ENCODE measurements at places on chromosomes 4 and X. TPM values are rescaled to one million over a fixed set of nuclear protein-coding genes. Genes with fewer than 3 reads are reported as not detected.

The BTC gene
- total RNA-seq: 0.29 TPM

The TMEM31 gene
- not detected for total RNA-seq

The MND1 gene
- total RNA-seq: 2.7 TPM

DNA sequence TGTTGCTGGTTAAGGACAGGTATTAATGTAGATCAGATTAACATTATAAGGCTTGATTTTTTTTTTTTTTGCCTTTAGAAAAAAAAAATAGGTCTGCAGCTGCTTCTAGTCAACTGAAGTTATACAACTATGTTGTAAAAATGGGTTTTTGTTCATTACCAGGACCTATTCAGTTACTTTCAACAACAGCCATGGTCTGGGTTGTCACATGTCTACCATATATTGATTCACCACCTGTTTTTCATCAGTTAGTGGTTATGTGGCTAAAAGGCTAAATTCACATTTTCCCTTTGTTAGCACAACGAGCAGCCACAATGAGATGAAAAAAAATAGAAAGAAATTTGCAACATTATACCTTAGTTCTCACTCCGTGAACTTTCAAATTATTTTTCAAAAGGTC is 45.5 kb downstream of the GLRB start:
- no peak for DNase-seq
- no peaks in the 10 kb centered on the region for H3K27me3 ChIP-seq

GRCh38 chrX:136899221-136899620 is 18.7 kb upstream of the RBMX start:
- DNase-seq: no peak
- H3K27ac ChIP-seq: no peak overlapping the region
- no peaks in the 10 kb centered on the region for H3K27me3 ChIP-seq
- H3K4me1 ChIP-seq: no peaks in the 10 kb centered on the region
- H3K4me3 ChIP-seq: no peak overlapping the region
- H3K36me3 ChIP-seq: no peaks in the 10 kb centered on the region

GRCh38 chr4:125140966-125141495 is 173.7 kb upstream of the FAT4 start:
- H3K27me3 ChIP-seq: no peaks in the 10 kb centered on the region
- no peak overlapping the region for H3K27ac ChIP-seq
- no peaks in the 10 kb centered on the region for H3K4me1 ChIP-seq
- H3K36me3 ChIP-seq: no peaks in the 10 kb centered on the region

DNA sequence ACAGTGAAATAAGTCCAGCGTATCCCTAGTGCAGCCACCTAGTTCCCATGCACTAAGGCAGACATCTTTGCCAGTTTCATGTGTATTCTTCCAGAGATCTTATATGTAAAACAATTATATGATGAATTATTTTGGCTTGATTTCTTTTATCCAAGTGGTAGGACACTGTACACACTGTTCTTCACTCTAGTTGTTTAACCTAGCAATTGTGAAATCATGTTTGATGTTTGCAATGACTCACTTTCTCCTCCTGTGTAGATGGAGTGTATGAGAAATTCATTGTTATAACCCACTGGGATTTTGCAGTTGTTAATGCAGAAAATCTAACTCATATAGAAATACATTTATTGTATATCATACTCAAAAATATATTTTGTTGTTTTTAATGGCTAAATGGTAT is 17.5 kb upstream of the TBC1D1 start:
- no peaks in the 10 kb centered on the region for H3K36me3 ChIP-seq
- H3K4me1 ChIP-seq: peaks cover 21% of the 10 kb centered on the region
- H3K4me3 ChIP-seq: no peak overlapping the region
- H3K27me3 ChIP-seq: no peaks in the 10 kb centered on the region
- DNase-seq: peak; percentile 82
- H3K27ac ChIP-seq: no peak overlapping the region

The WDR17 gene
- 0.36 TPM for total RNA-seq

- H3K27me3 ChIP-seq: no peaks in the 10 kb centered on the region
- H3K36me3 ChIP-seq: no peaks in the 10 kb centered on the region
- H3K4me1 ChIP-seq: peaks cover 15% of the 10 kb centered on the region
- H3K27ac ChIP-seq: peak overlapping the region; percentile 40
Measured at GRCh38 chr4:86508436-86508835, 85.7 kb upstream of the PTPN13 start.

DNA sequence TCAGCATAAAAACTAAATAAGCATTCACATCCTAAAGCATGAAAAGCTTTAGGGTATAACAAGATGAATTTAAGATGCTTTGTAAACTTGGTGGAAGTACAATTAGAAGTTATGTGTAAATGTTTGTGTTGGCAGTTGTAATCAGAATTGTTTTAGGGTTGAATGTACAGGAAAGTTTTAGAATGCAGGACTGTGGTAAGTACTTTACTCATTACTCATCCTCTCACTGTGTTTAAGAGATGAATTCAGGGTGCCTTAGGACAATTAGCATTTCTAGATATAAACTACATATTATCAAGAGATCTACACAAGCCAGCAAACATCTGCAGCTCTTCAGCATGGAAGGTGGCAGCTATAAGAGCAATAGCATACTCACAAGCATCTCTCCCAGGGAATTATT is 77.5 kb upstream of the ELOVL6 start:
- peaks cover 16% of the 10 kb centered on the region for H3K4me1 ChIP-seq
- peak; percentile 63 for DNase-seq
- H3K27ac ChIP-seq: no peak overlapping the region
- H3K4me3 ChIP-seq: no peak overlapping the region
- H3K36me3 ChIP-seq: no peaks in the 10 kb centered on the region

DNA sequence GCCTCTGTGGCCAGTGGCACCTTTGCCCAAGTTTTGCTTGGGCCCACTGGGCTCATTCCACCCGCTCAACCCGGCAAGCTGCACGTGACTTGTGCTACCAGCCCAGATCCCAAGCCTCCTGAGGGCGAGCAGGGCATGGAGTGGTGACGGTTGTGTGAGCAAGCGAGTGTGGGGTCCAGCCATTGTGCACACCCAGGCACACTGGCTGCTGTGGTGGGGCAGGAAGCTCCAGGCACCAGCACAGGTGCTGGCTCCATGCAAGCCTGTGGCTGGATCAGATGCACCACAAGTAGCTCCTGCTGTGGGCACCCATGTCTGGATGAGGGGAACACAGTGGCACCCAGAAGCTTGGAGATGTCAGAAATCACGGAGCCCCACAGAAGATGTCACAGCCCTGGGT is 557.0 kb upstream of the GNPDA2 start:
- H3K27ac ChIP-seq: no peak overlapping the region
- H3K4me1 ChIP-seq: no peaks in the 10 kb centered on the region
- no peaks in the 10 kb centered on the region for H3K36me3 ChIP-seq
- no peak for DNase-seq
- H3K27me3 ChIP-seq: no peaks in the 10 kb centered on the region
- H3K4me3 ChIP-seq: no peak overlapping the region

DNA sequence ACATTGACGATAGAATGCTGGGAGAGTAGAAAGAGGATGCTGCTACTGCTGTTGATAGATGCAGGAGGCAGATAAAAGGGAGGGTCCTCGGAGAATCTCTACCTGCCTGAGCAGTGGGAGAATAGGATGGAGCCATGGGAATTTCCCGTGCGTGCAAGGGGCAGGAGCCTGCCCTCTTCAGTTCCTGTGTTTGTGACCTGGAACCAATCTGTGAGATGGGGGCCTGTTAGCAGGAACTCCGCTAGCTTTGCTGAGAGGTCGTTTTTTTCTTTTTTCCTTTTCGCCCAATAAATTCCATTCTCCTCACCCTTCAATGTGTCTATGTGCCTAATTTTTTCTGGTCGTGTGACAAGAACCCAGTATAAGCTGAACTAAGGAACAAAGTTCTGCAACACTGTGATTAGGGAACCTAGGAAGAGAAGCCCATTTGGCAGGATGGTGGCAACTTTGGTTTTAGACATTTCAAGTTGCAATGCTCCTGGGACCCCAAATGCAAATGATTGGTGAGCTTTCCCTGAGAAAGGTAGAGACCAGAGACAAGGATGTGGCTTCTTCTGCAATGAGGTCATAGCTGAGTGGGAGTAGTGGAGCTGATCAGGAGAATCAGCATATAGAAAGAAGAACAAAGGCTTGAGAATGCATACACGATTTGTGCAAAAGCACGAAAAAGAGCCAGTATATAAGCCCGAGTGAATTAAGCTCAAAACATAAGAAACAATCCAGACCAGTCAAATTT is 23.9 kb downstream of the SLC39A8 start:
- no peaks in the 10 kb centered on the region for H3K4me1 ChIP-seq
- H3K4me3 ChIP-seq: no peak overlapping the region
- no peaks in the 10 kb centered on the region for H3K27me3 ChIP-seq
- no peak overlapping the region for H3K27ac ChIP-seq
- no peaks in the 10 kb centered on the region for H3K36me3 ChIP-seq

GRCh38 chrX:17610788-17611187 is 126.5 kb upstream of the SCML1 start:
- no peak overlapping the region for H3K27ac ChIP-seq
- no peak for DNase-seq
- peaks cover 18% of the 10 kb centered on the region for H3K4me1 ChIP-seq
- no peaks in the 10 kb centered on the region for H3K36me3 ChIP-seq
- no peaks in the 10 kb centered on the region for H3K27me3 ChIP-seq
- H3K4me3 ChIP-seq: no peak overlapping the region

DNA sequence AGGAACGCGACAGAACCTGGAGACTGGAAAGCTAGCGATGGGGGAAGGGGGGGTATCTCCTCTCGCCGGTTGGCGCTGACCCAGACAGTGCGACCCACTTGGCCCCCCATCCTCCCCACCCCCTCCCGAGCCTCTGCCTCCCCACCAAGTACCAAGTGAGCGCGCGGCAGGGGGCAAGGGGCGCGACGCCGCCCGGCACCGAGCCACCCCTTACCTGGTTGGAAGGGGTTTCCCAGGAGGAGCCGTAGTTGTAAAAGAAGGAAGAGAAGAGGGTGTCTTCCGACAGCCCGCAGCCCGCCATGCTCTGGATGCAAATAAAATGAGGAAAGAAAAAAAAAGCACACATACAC is 112.2 kb downstream of the DHX15 start:
- no peaks in the 10 kb centered on the region for H3K36me3 ChIP-seq
- peak overlapping the region; percentile 77 for H3K4me3 ChIP-seq
- H3K27ac ChIP-seq: no peak overlapping the region
- H3K4me1 ChIP-seq: peaks cover 16% of the 10 kb centered on the region

The FOXO4 gene
- 6.8 TPM for total RNA-seq

DNA sequence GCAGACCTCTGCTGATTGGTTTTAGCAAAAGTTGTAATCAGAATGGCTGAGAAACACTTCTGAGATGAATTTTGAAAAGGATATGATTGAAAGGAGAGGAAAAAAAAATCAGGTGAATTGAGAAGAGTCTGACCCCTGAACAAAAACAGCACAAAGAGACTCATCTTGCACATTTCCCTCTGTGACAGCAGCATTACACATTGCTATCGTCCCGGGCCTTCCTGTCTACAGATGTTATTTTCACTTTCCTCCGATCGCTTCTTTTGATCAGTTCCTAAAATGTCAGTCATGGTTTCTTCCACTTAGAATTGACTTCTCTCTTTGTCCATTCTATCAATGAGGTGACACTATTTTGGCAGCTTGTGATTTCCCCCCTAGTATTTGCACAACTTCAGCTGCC is 262.6 kb downstream of the GPC3 start:
- no peaks in the 10 kb centered on the region for H3K36me3 ChIP-seq
- DNase-seq: no peak
- H3K4me3 ChIP-seq: no peak overlapping the region
- H3K4me1 ChIP-seq: peaks cover 3% of the 10 kb centered on the region

GRCh38 chr4:132683957-132684356 is 465.1 kb upstream of the PCDH10 start:
- no peak overlapping the region for H3K4me3 ChIP-seq
- H3K27me3 ChIP-seq: no peaks in the 10 kb centered on the region
- H3K27ac ChIP-seq: no peak overlapping the region
- no peak for DNase-seq
- H3K36me3 ChIP-seq: no peaks in the 10 kb centered on the region

The TIMM17B gene
- total RNA-seq: 24.2 TPM

DNA sequence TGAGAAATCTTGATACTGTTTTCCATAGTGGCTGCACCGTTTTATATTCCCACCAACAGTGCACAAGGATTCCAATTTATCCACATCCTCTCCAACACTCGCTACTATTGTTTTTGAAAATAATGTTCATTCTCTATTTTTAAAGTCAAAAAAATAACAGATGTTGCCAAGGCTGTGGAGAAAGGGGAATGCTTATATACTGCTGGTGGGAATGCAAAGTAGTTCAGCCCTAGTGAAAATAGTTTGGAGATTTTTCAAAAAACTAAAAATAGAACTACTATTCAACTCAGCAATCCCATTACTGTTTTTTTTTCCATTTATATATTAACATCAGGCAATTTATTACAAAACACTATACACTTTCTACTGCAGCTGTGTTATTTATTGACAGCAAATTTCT is 208.7 kb downstream of the CBLL2 start:
- H3K27ac ChIP-seq: no peak overlapping the region
- no peaks in the 10 kb centered on the region for H3K36me3 ChIP-seq
- no peaks in the 10 kb centered on the region for H3K27me3 ChIP-seq

GRCh38 chr4:124203613-124204238 is 508.8 kb downstream of the ANKRD50 start:
- peaks cover 27% of the 10 kb centered on the region for H3K4me1 ChIP-seq
- no peak overlapping the region for H3K4me3 ChIP-seq
- H3K27me3 ChIP-seq: no peaks in the 10 kb centered on the region
- H3K27ac ChIP-seq: peak overlapping the region; percentile 47
- no peak for DNase-seq

- H3K27me3 ChIP-seq: no peaks in the 10 kb centered on the region
- peak overlapping the region; percentile 25 for H3K27ac ChIP-seq
- H3K36me3 ChIP-seq: no peaks in the 10 kb centered on the region
- DNase-seq: no peak
- no peak overlapping the region for H3K4me3 ChIP-seq
Measured at GRCh38 chrX:13693341-13693961, 4.5 kb downstream of the RAB9A start.

The P2RY4 gene
- 0.29 TPM for total RNA-seq

DNA sequence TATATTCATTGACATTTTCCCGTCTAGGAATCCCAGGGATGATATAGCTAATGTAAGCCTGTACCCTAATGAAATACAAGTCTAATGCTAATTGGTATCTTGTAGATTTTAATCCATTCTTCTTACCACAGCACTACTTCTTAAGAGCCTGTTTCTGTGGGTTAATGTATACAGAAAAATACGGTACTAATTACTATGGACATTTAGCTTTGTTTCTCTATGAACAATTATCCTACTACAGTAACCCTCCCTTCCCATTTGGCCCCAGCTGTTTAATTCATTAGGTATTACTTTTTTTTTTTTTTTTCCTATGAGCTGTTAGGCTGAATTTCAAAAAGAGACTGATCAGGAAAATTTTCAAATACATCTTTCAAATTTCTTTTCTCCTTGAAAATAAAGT is 245.1 kb upstream of the SLC7A11 start:
- H3K27me3 ChIP-seq: no peaks in the 10 kb centered on the region
- DNase-seq: peak; percentile 10
- H3K4me3 ChIP-seq: no peak overlapping the region
- no peak overlapping the region for H3K27ac ChIP-seq

- no peak overlapping the region for H3K4me3 ChIP-seq
- H3K4me1 ChIP-seq: no peaks in the 10 kb centered on the region
- DNase-seq: no peak
Measured at GRCh38 chrX:9878146-9878820, 88.9 kb upstream of the CLDN34 start.

The CDK16 gene
- 61.2 TPM for total RNA-seq

DNA sequence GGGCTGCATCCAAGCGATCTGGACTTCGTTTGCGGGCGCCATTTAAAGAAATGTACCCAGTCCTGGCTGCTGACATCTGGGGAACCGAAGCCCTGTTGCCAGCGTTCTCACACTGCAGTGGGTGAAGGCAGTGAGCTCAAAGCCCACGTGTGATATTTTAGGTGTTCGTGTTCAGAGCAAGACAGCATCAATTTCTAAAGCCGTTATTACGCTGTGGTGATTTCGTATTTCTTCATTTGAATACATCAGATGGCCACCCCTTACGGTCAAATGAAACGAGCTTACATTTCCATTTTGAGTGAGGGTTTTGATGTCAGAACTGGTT is 376 bp upstream of the C4orf36 start:
- H3K27me3 ChIP-seq: no peaks in the 10 kb centered on the region
- no peak for DNase-seq
- H3K27ac ChIP-seq: no peak overlapping the region
- peak overlapping the region; percentile 81 for H3K4me3 ChIP-seq
- H3K4me1 ChIP-seq: no peaks in the 10 kb centered on the region
